Tongue (tissue), 3 donors: ENCODE measurements at places on chromosomes 2 and 18.

DNA sequence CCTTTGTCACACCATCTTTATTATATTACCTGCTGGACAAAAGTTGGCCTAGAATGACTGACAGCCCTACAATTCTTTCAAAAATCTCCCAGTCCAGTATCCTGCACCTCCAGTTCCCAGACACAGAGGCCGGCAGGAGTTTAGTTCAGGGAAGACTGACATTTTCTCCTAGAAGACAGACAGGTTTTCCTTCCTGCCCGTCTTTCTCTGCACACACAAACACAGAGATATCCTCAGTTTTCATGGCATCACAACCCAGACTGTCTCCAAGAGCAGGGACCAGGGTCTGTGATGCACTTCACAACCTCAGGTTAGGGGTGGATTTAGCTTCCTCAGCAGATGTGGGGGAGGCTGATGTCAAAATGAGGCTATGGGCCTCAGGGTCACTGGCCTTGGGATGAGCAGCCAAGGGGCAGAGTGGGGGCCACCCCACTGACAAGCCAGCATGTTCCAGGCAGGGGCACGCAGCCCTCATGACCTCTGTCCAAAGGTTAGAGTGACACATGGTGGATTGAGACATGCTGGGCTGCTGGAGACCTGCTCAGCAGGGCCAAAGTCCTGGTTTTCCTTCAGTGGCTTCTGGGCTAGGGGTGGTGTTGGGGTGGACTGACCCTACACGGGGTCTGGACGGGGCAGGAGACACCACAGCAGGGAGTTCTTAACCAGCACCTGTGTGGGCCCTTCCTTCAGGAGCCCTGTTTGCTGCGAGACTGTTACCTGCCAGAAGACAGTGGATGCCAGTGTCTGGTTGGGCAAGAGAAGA, 70.5 kb downstream of the SFXN5 start:
- DNase-seq, result no peak

DNA sequence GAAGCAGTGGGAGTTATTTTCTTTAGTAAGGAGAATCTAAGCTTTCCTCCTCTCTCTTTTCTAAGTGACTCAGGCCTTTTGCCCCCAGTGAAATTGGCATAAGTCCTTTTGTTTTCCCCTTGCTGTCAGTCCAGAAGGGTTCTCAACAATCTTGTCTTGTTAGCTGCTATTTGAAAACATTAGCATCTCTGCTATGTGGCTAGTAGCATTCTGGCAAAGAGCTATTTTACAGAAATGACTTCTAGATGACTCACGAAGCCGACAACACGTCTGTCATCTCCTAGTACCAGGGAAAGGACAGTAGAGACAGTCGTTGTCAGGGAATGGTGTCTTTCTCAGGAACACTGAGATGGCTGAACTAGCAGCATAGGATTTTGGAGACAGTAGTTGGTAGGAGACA, 14.7 kb downstream of the SMARCAL1 start:
- DNase-seq, result no peak

- DNase-seq, result no peak
Observed at GRCh38 chr2:233945146-233945545, 28.0 kb downstream of the TRPM8 start.

DNA sequence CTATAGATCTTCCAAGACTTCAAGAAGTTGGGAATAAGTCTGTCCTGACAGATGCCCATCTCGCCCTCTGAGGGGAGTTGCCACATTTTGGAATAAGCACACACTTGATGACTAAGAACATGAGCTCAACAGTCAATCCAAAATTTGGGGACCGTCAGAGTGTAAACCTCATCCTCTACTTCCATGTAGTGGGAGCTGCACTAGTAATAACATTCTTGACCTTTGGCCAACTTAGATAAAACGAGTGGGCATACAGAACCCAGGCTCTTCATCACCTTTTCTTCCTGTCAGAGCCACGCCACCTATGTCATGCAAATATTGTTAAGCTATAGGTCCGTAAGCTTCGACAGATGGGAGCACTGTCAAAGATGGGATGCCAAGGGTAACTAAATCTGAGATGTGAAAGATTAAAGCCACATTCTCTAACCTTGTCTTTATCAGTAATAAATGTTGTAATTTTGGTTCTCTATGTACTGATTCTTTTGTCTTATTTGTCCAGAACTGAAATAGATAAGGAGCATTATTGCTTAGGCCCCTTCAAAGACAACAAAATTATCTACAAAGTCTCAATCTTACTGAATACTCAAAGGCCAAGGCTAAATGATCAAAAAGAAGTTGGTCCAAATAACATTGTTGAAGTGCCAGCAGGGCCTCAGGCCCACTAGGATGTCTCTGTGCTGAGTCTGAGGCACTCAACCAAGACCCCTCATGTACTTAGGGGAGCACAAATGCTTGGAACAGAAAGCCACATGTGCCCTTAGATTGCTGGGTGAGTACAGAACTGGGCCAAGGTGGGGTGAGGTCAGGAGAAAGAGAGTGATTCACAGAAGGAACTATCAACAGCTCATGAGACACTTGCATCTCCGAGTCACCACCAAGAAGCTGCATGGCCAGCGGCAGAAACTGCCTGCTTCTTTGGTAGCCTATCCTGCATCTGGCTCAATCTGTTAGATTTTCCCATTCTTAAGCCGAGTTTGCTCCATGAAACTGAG, 15.0 kb downstream of the CDH2 start:
- no peak for DNase-seq

DNA sequence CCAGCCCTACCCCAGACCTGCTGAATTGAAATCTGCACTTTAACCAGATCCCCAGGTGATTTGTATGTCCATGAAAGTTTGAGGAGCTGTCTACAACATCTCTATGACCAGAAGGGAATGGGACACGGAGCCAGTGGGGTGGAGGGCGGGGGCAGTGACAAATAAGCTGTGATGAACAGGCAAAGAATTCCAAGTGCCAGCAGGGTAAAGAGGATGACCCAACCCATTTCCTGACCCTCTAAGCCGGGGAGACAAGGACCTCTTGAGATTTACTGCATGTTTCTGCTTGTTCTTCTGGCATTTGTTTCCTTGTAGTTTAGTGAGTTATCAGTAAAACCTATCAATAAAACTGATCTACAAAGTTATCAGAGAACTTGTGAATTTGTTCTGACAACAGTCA, 8.7 kb downstream of the TET3 start:
- DNase-seq, result no peak

GRCh38 chr18:73136134-73136533, 268.3 kb upstream of the NETO1 start:
- DNase-seq, result no peak

DNA sequence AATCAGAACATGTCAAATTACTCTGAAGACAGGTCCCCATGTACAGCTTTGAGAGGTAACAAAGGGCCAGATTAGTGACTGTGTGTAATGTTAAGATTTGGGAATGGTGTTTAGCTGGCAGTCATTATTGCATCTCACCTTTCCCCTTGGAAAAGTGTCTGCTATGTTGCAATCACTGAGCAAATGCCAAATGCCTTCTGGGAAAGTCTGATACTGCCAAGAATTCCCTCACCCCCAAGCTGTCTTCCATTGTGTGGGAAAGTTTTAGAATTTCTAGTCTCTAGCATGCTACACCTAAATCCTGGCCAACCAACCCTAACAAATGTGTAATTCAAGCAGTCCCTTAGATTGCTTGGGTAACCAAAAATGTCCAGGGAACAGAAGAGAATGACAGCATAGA, 13.6 kb upstream of the PELI1 start:
- DNase-seq, result no peak

DNA sequence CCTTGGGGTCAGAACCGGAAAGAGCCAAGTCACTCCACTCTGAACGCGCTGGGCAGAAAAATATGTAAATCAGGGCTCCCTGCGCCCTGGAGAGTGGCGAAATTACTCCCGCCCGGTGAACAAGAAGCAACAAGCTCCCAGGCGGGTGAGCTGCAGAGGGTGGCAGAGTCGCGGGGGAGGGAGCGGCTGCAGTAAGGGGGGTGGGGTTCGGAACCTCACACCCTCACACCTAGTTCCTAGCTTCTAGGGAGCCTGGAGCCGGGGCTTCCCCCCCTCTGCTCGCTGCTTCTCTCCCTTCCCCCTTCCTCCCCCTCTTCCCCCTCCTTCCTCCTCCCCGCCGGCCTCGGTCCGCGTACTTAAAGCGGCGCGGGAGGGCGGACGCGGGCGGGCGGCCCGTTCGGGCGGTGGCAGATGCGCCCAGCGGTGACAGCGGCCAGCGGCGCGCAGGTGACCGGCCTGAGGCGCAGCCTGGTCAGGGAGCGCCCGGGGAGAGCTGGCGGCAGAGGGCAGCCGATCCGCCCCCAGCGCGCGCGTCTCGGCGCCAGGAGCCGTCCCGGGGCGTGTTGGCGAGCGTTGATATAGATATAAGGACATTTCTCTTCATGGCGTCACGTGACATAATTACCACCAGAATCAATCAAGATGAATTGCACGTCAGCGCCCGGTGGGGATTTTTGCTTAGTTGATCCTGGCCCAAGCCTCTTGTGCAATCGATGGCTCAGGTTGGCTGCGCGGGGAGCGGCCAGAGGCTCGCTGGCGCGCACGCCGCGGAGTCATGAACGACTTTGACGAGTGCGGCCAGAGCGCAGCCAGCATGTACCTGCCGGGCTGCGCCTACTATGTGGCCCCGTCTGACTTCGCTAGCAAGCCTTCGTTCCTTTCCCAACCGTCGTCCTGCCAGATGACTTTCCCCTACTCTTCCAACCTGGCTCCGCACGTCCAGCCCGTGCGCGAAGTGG, at the start of gene HOXD11:
TSS of gene HOXD11 (plus strand) at position 700 of the 959 bp plus-strand sequence. CDS start at position 776, 76 bp downstream.
- DNase-seq, result no peak

- DNase-seq, result no peak
Observed at GRCh38 chr18:36578871-36579710, 249.7 kb downstream of the TPGS2 start.

DNA sequence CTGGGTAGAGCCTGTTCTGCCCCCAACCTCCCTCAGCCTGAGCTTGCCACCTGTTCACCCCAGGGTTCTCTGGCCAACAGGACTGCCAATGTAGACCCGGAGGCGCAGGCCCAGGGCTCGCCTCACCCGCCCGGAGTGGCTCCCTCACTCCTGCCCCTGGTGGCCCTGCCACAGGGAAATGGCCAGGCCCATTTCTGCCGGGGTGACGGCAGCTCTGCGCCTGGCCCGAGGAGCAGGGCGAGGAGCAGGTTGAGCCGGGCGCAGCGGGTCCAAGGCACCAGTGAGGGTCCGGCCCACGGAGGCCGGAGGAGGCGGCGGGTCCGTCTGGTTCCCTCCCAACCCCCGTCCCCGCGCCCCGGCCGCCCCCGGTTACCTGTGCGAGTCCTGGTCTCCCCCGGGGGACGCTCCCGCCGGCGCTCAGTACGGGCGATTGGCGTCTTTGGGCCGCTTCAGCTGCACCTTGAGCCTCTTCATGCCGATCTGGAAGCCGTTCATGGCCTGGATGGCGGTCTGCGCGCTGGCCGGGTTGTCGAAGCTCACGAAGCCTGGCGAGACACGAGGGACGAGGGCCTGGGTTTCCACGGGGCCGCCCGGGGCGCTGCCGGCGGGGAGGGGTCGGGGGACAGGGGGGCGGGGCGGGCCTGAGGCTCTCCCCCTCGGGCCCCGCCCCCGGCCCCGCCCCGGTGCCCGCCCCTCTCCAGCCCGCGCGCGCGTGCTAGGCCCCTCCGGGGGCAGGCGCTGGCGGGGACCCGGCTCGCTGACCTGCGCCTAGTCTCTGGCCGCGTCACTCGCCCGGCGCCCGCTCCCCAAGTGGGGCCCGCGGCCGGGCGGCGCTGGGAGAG, 312.0 kb downstream of the CELF4 start:
- peak; percentile 55 for DNase-seq

GRCh38 chr18:58687871-58688308, 16.6 kb downstream of the MALT1 start:
- DNase-seq, result no peak

DNA sequence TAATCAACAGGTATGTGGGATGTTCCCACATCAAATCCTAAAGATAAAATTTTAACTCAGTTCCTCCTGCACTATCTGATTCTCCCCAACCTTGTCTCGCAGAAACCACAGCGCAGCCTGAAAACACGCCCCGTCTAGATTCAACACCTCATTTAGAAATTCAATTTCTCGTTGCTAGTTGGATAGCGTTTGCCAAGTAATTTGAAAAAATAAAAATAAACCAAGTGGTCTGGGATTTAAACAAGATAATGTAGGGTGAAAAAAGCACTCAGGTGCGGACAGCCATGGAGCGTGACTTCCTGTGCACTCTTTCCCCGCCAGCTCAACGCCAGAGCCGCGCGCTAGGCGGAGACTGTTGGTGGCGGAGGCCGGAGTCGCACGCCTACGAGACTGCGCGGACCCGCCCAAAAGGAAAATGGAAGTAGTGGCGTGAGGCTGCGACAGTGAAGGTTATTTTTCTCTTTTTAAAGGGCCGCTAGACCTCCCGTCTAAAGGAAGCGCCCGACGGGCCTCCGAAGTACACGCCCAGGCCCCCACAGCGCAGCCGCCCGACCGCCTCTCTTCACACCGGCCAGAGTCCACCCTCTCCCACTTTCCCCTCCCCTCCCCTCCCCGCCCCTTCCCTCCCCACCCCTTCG, 615 bp upstream of the CCNT2 start:
- DNase-seq, result no peak

DNA sequence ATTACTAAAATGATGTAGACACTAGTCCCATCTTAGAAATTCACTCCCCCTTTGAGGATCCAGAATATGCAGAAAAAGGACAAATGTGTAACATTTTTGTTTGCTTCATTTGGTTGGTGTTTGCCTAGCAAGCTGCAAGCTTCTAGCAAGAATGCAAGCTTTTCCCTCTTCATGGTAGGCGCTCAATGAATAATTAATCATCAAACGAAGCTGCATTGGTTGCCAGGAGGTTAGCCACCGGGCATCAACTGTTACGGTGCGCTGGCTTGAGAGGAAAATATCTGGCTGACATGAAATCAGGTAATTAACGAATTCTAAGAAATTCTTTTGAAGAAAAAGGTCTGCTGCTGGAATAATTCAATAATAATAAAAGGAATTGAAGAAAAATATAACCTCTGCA, 341.0 kb upstream of the KYNU start:
- DNase-seq, result no peak

DNA sequence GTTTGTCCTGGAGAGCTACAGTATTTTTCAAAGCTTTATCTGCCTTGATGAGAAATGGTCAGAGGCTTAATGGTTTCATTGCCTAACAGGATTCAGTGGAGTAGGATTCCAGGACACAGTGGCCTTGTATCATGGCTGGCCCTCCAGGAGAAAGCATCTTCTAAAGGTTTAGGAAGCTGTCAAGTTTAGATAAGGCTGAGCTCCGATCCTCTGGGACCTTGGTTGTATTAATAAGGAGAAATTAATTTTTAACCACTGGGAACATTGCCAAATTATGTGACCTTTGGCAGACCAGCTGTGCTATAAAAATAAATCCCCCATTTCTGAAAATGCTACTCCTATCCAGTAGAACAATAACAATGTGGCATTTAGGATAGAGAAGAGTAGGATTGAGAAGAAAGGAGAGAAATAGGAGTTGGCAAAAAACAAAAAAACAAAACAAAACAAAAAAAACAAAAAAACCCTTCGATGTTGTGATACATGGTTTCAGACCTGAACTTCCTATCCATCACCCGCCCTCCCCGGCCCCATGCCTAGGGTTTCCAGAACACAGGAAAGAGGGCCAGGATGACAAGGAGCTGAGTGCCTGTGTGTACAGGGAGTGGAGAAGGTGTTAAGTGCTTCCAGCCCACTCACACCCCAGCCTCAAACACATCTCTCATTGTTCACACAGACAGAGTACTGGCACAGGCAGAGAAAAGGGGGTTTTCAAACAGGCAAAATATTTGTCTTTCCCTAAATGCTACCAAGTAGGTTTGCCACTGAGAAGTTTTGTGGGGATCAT, 6.3 kb downstream of the NRP2 start:
- no peak for DNase-seq
